ENCODE measurements at places on chromosomes 4 and X.

DNA sequence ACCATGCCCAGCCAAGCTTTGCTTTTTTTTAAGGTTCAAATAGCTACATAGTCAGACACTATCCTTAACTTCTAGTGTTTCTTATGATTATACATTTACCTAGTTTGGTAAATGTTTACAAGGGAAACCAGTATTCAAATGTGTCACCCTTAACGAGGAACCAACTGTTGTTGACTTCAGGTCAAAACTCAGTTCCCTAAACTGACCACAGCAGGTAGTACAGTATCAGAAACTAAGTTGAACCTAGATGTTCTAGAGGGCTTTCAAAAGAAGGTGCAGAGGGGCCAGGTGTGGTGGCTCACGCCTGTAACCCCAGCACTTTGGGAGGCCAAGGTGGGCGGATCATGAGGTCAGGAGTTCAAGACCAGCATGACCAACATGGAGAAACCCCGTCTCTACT, 11.3 kb downstream of the GPC4 start:
- DNase-seq, result no peak

- DNase-seq, result no peak
These were observed 12.9 kb downstream of the NHSL2 start for GRCh38 chrX:71923516-71923915.

- peak; percentile 61 for DNase-seq
These were observed 74.4 kb upstream of the DYNLT3 start for GRCh38 chrX:37921758-37922157.

DNA sequence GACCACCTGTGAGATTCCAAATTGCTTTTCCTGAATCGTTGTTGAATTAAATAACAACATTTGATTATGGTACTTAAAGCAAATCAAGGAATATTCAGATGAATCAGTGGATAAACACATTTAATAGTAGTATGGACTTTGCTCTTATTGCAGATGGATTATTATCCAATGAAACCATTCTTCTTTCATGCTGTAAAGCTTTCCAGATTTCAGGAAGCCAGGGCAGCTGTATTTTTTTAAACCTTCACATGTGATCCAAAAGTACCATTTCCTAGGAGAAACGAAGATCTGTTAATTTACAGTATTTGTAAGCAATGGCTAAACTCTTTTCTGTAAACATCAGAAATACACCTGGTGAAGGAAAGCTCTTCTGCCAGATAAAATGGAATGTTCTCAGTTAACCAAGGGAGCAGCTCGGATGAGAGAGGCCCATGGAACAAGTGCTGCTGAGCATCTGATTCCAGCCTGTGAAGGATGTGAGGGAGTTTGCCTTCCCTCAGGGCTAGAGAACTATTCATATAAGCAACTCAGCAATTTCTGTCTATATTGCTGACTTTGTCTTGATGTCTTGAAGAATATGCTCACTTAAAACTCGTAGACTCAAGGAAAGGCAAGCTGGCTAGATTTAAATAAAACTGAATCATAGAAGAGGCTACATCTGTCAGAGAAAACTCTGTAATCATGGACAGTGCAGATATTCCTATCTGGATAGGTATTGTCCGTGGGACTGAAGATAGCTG, 94.4 kb upstream of the LIMCH1 start:
- no peak for DNase-seq

DNA sequence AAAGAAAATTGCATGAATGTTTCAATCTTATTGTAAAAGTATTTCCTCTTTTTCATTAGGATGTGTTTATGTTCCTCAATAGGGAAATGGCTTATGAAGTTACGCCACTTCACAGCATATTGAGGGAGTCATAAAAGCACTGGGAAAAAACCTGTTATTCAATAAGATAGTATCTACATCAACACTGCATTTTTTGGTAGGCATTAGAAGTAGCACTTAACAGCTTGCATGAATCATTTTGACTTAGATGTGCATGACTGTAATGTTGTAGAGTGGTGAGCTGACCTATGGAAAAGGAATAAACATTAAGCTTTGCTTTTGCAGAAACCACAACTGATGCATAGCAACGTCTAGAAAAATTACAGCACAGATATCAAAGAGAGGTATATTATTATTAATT, 111.2 kb upstream of the GRXCR1 start:
- DNase-seq, result no peak

- DNase-seq, result peak; percentile 63
These were observed 96.3 kb upstream of the MSX1 start for GRCh38 chr4:4762909-4763821.

GRCh38 chr4:147987252-147987651, 255.4 kb downstream of the ARHGAP10 start:
- DNase-seq, result no peak

- DNase-seq, result no peak
These were observed 211.2 kb downstream of the CPEB2 start for GRCh38 chr4:15213302-15213970.

GRCh38 chr4:155676430-155676825, 9.8 kb downstream of the GUCY1A1 start:
- DNase-seq, result no peak

- DNase-seq, result peak; percentile 10
These were observed 146.7 kb downstream of the TBL1X start for GRCh38 chrX:9611436-9612145.

DNA sequence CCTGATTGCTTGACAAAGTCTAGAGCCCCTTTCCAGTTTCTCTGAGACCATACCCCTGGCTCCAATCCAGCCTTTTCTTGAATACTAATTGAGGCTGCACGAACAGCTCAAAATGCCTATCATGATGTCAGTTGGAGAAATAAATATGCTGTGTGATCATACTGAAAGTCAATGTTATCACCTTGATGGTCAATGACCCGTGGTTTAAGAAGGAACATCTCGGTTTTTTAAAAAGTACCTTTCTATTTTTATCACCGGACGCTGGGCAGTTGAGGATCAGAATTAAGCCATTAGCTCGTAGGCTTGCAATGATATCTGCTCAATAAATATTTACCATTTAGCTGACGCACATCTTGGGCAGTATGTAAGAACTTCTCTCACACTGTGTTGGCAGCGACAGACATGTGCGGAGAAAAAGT, 852 bp upstream of the WDR44 start:
- DNase-seq, result no peak

DNA sequence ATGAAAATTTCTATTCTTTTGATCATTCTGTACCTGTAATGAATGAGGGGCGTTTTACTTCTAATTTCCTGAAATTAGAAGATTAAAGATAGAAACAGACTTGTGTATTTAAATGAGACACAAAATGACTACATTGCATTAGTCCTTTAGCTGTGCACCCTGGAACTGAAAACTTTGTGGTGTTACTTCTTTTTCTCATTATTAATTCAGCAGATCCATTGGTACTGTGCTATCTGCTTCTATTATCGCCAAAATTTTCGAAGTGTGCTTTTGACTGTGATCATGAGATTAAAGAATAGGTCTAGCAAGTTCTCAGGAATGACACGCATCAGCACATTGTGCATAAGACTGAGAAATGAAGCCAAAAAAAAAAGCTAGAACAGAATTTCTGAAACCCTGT, 1938.9 kb upstream of the TENM3 start:
- DNase-seq, result no peak

DNA sequence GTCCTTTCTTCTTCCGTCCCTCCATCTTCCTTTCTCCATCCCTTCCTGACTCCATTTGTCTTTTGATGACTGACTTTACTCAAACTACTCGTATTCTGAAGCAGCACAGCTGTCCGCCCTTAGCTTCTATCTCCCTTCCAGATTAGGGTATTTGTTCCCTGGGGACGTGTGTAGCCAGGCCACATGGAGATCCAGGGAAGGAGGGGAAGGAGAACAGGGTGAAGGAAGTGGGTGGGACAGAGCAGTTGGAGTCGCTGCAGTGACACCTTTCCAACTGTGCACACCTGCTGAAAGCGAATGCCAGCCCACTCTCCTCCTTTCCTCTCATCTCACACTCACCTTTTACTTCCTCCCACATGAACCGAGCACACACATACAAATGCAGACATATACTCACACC, 323.8 kb downstream of the DCTD start:
- no peak for DNase-seq

DNA sequence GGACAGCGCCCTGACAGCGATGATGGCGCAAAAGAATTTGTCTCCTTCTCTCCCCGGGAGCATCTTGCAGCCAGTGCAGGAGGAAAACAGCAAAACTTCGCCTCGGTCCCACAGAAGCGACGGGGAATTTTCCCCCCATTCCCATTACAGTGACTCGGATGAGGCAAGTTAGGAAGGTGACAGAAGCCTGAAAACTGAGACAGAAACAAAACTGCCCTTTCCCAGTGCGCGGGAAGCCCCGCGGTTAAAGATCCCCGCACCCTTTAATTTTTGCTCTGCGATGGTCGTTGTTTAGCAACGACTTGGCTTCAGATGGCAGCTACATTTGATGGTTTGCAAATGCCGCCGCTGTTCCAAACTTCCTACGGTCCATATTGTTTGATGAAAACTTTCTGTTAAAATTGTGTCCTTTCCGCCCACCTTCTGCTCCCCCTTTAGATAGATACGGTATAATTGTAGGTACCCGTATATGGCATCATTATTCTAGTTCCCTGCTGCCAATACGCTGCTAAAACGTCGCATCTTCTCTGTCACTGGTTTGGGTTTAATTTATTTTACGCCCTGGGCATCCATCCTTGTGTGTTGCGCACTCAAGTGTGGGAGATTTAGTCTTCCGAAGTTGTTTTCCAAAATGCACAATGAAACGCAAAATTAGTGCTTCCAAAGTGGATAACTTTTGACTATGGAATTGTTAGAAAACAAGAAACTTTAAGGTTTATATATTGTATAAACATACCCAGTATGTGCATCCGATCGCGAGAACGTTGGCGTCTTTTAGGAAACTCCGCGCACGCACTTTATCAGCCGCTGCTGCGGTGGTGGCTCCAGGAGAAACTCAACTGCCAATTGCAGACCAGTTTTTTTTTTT, 1.5 kb downstream of the ATOH1 start:
- no peak for DNase-seq

GRCh38 chr4:127155116-127155515, 477.6 kb upstream of the INTU start:
- DNase-seq, result no peak

- no peak for DNase-seq
These were observed 9.1 kb downstream of the OCRL start for GRCh38 chrX:129549124-129549523.

- no peak for DNase-seq
These were observed 48.5 kb downstream of the WDFY3 start for GRCh38 chr4:84917869-84918600.

DNA sequence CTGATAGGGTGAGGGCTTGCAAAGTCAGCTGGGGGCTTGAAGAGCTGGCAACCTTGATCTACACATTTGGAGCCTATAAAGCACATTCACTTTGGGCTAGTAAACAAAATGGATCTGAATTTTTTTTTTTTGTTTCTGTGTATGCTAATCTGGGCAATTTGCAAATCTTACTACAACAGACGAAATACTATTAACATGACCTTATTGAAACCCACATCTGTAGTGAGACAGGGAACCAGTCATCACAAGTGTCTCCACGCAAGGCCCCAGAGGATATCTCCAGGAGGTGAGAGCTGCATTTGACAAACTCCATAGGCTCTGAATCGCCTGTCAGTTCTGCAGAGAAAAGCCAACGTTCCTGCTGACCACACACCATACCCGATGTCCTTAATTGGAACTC, 33.0 kb upstream of the TFDP3 start:
- no peak for DNase-seq

GRCh38 chr4:36399762-36400353, 118.4 kb downstream of the DTHD1 start:
- DNase-seq, result peak; percentile 3

DNA sequence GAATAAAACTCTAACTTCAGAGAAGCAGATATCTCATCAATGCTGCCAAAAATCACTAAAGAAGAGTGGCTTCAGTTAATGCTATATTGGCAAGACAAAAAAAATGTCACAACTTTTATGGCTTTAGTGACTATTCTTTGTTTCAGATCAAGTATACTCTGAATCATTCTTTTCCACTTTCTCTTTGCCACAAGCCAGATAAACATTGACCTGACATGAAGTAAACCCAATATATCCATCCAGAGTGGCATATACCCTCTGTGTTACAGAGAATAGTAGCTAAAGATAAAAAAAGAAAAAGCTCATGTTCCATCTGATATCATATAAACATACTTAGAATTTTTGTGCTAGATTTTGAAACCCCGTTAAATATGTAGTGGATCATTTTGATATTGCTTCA, 206.7 kb upstream of the CNKSR2 start:
- no peak for DNase-seq

- no peak for DNase-seq
These were observed 387.2 kb upstream of the GATB start for GRCh38 chr4:152148057-152148456.

- no peak for DNase-seq
These were observed 112.3 kb upstream of the SFRP2 start for GRCh38 chr4:153901220-153901619.

DNA sequence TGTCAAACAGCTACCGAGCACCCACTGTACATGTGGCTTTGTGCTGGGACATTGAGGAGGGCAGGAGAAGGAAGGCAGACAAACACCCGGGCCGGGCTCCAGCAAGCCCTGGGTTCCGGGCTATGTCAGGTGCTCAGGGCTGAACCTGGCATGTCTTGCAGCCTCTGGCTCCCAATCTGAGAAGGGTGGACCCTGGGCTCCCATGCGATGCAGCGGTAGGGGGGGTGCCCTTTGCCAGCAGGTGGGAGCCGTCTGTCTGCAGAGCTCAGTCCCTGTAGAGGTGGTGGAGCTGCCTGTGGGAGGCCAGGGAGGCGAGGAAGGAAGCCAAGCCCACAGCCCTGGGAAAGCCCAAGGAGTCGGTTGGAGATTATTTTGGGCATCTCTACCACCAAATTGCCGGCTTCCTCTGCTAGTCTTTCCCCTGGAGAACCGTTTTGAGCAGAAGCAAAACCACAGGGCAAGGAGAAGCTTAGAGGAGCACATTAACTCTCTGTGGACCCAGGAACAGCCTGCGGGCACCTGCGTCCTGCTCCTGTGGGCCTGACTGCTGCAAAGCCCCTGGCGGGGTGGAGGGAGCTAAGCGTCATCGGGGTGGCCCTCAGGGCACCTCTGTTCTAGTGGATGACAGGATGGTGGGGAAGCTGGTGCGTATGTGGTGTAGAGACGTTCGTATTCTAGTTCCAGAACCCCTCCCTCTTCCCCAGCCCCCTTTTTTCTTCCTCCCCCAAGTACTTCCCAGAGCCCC, 10.3 kb downstream of the CPZ start:
- DNase-seq, result no peak

GRCh38 chr4:48804584-48805301, 24.7 kb upstream of the FRYL start:
- DNase-seq, result no peak

GRCh38 chr4:55574252-55574651, 17.8 kb downstream of the PDCL2 start:
- DNase-seq, result no peak

- DNase-seq, result no peak
These were observed 222.4 kb downstream of the GALNTL6 start for GRCh38 chr4:172035562-172035961.

GRCh38 chr4:39591290-39591689, 47.4 kb downstream of the SMIM14 start:
- DNase-seq, result no peak

DNA sequence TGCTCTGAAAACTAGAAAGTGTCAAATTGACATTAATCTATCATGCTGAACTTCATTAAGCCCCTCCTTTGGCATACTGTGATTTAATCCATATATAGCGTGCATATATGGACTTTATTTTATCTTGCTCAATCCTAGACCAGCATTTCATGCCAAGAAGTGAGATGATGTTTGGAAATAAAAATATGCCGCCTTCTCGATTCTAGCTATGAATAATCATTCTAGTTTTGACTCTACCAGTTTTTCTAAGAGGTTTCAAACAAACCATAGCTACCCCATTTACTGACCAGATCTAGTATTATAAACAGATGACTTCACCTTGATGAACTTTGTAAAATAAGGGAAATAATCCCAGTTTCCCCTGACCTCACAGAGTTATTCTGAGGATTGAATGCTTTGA, 95.0 kb downstream of the ARX start:
- no peak for DNase-seq
